ENCODE measurements at places on chromosomes 5 and 9. TPM values are rescaled to one million over a fixed set of nuclear protein-coding genes. Genes with fewer than 3 reads are reported as not detected.

Gene EIF4E1B
- not detected for total RNA-seq

Gene C1QTNF2
- total RNA-seq = 0.44 TPM

Gene PHYHD1
- not detected for total RNA-seq

Gene MORN5
- not detected for total RNA-seq

Gene GRIA1
- not detected for total RNA-seq

Gene NEUROG1
- total RNA-seq = not detected
